NCI-H1417 (cell line): ENCODE measurements at places on chromosomes 6 and 20.

- DNase-seq = peak; percentile 75
These were observed 229.3 kb downstream of the CLIC5 start for GRCh38 chr6:45786355-45786781.

DNA sequence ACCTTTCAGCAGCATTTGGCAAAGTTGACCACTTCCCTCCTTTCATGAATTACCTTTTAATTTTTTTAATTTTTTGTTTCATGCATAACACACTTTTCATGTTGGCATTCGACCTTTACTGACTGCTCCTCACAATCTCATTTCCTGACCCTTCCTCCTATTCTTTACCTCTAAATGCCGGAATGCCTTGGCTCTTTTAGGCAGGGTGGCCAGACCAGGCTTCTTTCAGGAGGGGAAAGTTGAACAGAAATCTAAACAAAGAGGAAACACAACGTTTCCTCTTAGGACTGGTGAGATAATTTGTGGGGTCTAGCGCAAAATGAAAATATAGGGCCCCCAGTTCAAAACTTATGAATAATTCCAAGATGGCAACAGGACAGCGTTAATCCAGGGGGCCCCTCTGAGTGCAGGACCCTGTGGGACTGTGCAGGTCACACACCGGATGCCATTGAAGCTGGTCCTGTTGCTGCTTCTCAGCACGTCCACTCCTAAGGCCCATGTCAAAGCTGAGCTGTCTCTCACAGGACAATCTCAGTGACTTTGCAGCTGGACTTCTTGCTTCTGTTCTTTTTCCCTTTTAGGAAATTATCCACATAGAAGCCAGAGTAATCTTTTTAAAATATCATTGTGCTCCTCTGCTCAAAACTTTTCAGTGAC lies 313.8 kb downstream of the HDGFL1 start:
- no peak for DNase-seq

- DNase-seq = no peak
These were observed 61.3 kb upstream of the FOXQ1 start for GRCh38 chr6:1250489-1251197.

- DNase-seq = no peak
These were observed 69.3 kb downstream of the PTPN1 start for GRCh38 chr20:50579511-50579910.

- DNase-seq = no peak
These were observed 146.2 kb upstream of the SMLR1 start for GRCh38 chr6:130681028-130681427.

GRCh38 chr6:165732696-165733488 lies 69.9 kb upstream of the PDE10A start:
- no peak for DNase-seq

DNA sequence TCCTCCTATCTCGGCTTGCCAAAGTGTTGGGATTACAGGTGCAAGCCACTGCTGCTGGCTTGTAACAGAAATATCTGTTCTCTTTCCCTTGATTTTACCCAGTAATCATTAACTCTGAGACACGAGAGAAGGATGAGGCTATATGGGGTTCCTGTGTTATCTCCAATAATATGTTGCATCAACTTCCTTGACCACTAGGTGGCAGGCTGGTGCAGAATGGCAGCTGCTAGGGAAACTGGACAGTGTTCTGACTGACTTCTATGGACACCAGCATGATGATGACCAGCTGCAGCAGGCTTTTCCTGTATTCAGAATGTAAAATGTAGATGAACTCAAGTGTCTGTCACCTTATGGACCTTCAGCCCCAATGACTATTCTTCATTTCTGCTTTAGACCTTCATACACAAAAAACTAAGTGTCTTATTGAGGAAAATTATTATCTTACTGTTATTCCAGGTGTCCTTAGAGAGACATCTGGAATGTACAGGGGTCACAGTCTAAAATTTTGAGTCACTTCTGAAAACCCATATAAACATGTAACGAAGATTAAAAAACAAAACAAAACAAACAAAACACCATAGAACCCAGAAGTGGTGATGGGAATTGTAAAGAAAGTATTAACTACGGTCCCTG lies 20.4 kb upstream of the CD109 start:
- peak; percentile 50 for DNase-seq

DNA sequence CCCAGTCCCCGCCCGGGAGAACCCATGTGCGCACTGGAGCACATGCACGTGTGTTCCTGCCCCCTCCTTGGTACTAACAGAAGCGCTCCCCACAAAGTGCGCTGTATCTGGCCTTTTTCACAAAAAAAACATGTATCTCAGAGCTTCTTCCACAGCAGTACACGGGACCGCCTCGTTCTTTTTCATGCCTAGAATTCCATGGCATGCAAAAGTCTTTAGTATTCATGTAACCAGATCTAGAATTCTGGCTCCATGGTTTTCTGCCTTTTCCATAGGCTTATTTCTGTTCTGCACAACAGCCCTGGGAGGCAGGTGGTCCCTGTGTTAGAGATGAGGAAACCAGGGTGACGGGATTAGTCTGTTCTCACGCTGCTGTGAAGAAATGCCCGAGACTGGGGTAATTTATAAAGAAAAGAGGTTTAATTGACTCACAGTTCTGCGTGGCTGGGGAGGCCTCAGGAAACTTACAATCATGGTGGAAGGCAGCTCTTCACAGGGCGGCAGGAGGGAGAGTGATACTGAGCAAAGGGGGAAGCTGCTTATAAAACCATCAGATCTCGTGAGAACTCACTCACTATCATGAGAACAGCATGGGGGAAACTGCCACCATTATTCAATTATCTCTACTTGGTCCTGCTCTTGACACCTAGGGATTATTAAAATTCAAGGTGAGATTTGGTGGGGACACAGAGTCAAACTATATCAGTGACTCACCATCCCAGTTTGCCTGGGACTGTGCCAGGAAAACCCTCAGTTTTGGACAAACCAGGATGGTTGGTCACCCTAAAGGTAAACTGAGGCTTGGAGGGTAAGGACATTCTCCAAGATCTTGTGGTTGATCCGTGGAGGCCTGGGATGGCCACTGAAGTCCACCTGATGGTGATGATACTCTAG lies 41.0 kb downstream of the C20orf203 start:
- no peak for DNase-seq

- no peak for DNase-seq
These were observed 10.5 kb upstream of the TAB2 start for GRCh38 chr6:149306967-149307366.

DNA sequence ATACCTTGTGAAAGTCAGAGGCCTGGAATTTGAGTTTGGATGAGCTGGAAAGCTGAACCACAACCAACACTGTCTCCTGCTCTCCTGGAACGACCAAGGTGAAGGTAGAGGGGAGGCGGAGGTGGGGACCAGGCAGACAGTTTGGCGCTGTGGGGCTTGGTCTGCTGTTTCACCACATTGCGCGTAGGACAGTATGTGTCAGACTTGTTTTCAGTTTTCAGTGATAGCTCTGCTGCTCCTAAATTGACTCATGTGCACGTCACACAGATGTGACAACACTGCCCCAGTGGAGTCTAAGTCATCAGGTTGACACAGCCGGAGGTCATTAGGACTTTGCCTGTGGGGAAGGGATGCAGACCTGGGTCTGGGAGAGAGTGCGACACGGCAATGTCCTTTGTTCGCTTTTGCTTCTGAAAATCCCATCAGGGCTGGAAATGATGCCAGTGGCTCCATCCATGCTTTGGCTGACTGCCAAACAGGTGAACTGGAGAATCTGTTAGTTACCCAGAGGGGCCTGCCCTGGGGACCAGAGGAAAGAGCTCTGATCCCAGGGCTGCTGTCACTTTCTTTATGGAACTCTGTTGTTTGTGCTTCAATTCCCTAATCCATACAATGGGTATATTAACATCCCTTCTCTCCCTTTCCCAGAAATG lies 255.5 kb downstream of the CDC5L start:
- peak; percentile 80 for DNase-seq

GRCh38 chr6:139256087-139256486 lies 35.7 kb downstream of the TXLNB start:
- no peak for DNase-seq

- DNase-seq = no peak
These were observed 13.1 kb downstream of the MDFI start for GRCh38 chr6:41651246-41651961.

DNA sequence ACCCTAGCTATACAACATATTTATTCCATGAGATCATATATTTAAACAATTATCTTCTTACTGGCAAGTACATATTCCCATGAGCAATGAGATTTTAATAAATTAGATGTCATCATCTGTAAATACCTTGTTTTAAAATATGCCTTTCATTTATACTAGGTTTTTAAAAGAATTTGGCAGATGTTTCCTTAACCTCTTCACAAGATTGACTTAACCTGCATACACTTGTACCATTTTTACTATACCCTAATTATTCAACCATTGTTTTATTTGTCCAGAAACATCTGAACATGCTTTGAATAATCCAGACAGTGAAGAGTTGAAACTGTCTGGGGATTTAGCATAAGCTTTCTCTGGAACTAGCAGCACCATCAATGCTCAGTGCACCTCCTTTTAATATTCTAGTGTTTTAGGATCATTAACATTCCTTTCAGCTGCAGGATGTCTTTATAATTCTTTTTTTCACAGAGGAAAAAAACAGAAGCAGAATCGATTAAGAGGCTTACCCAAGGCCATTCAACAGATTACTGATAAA lies 188.0 kb upstream of the TENT5A start:
- DNase-seq = no peak

DNA sequence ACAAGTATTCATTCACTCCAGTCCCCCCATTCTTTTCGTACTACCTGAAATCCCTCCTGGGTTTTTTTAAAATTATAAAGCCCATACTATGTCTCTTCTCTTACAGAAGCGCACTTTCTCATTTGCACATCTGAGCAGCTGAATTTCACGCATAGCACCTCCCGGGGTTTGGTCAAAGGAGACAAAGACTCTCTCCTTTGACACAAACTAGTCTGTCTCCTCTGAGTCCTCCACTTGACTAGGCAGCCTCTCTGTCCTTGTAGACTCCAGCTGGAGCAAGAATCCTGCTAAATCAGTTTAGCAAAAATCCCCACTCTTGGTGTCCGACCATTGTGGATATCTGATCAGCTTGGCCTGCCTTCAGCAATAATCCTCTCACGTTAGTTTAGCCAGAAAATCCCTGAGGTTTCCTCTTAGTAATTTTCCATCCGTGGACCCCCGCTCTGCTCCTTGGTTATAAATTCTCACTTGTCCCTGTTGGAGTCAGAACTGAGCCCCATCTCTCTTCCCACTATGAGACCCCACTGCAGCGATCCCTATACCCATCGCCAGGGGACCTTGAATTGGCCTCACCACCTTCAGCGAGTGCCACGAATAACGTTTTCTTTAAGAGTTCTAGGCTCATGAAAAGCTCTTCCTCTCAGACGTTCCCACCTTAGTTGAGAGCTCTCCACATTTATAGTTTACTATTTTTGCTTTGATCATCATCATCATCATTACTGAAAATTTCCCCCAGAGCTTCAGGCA lies 29.0 kb downstream of the PDYN start:
- DNase-seq = peak; percentile 30

DNA sequence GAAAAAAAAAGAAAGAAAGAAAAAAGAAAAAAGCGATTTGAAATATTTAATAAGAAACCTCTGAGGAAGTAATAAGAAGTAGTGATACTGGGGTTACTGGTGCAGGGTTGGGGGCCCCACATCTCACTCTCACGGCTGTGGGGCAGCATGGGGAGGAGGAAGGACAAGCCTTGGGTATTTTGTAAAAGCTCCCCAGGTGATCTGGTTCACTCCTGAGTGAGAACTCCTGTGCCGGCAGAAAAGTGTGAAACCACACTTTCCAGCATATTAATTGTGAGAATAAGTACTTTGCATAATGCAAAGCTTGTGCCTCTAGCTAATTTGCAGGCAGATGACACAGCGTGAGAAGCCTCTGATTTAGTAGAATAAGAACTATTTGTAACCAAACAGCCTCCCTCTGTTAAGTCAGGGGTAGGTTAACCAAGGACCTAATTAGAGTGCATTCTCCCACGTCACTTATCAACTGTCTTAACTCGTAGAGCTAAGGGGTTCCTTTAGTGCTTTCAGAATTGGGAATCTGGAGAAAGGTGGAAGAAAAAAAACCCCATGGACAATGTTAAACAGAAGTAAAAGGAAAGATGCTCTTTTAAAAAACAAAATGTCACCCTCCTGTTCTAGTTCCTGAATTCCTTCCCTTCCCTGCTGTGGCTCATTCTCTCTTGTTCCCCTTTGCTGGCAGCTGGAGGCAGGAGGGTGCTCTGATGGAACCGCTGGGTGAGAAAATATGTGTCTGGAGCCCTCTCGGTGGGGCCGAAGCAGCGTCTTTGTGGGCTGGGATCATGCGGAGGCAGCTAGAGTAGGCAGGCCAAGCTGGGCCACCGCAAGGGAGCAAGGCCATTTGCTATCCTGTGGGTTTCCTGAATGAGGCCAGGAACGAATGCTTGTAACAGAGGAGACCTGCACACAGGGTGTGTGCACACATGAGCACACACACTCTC lies 108.7 kb downstream of the FYN start:
- DNase-seq = no peak

- no peak for DNase-seq
These were observed 132.8 kb downstream of the PRND start for GRCh38 chr20:4854561-4854901.

GRCh38 chr6:37491830-37492208 lies 7.9 kb downstream of the CCDC167 start:
- DNase-seq = no peak

DNA sequence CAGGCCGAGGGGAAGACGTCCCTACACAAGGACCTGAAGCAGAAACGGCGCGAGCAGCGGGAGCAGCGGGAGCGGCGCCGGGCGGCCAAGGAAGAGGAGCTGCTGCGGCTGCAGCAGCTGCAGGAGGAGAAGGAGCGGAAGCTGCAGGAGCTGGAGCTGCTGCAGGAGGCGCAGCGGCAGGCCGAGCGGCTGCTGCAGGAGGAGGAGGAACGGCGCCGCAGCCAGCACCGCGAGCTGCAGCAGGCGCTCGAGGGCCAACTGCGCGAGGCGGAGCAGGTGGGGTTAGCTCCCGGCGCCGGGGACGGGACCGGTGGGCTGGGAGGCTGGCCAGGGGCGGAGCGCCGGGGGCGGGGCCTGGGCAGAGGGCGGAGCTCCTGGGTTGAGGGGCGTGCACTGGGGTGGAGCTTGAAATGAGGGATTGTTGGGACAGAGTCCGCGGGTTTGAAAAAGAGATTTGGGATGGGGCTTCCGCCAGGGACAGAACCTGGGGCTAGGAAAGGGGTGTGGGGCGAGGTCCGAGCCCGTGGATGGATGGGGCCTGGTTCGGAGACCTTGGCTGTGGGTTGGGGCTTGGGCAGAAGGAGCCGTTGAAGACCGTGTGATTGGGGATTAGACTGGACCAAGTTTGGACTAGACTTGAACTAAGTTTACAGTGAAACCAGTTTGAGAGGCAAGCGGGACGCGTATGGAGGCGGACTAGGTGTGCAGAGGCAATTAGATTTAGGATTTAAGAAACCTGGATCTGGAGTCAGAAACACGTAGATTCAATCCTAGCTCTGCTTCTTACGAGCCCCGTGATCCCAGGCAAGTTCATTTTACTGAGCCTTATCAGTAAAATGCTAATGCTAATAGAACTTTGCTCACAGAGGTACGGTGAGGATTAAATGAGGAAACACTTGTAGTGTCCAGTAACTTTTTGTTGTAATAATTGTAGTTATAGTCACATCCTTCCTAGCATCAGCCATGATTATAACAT lies 20.9 kb downstream of the DEF6 start:
- peak; percentile 87 for DNase-seq

GRCh38 chr6:108710551-108710950 lies 137.7 kb upstream of the ARMC2 start:
- no peak for DNase-seq

- DNase-seq = no peak
These were observed 19.8 kb downstream of the SYNDIG1 start for GRCh38 chr20:24489193-24489592.

GRCh38 chr20:47335251-47336128 lies 21.0 kb downstream of the ZMYND8 start:
- DNase-seq = no peak
